ENCODE measurements at places on chromosomes 5 and 9.

DNA sequence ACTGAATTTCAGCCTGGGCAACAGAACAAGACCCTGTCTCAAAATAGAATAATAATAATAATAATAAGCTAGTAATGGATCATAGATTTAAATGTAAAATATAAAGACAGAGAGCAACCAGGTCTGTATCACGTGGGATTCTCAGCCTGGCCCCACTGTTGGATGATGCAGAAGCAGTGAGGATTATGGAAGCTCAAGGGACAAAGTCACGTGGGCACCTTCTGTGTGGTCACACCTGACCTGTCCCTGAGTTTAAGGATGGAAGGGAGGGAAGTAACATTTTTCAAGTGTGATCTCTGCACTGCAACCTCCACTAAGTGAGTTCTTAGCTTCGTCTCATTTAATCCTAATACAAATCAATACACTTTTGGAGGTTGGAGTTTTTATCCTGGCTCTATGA, 212.5 kb upstream of the IER5L start:
- DNase-seq: no peak

DNA sequence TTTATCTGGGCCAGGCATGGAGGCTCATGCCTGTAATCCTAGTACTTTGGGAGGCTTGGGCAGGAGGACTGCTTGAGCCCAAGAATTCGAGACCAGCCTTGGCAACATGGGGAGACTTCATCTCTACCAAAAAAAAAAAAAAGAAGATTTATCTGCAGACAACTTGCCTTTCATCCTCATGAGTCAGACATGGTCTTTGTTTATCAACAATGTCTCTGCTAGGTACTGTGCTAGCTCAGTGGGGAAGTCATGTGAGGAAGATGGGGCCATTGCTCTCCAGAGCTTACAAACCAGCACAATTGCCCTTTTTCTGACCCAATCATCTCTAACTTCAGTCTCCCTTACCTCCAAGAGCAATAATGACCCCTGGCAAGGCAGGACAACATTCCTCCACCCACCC, 1.6 kb downstream of the URM1 start:
- DNase-seq: no peak

- no peak for DNase-seq
These were observed 505.5 kb downstream of the CTNND2 start for GRCh38 chr5:11398728-11399127.

DNA sequence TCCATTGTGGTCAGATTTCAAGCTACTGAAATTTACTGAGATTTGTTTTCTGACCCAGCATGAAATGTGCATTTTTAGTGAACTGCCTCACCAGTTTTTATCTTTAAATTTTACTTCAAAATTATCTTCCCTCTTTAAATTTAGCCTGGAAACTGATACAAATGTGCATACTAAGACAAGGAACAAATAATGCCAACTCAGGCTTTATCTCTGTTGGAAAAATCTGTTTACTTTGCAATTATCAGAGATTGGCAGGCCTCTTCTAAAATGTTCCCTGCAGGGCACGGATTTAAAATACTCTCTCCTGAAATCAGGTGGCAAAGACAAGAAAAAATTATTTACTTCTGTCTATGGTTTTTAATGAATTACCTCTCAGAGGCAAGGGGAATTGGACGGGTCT, 151.0 kb upstream of the PTCH1 start:
- DNase-seq: no peak

- no peak for DNase-seq
These were observed 1.3 kb upstream of the TBC1D2 start for GRCh38 chr9:98256756-98257155.

GRCh38 chr5:123921193-123921592, 409.2 kb downstream of the CSNK1G3 start:
- no peak for DNase-seq

DNA sequence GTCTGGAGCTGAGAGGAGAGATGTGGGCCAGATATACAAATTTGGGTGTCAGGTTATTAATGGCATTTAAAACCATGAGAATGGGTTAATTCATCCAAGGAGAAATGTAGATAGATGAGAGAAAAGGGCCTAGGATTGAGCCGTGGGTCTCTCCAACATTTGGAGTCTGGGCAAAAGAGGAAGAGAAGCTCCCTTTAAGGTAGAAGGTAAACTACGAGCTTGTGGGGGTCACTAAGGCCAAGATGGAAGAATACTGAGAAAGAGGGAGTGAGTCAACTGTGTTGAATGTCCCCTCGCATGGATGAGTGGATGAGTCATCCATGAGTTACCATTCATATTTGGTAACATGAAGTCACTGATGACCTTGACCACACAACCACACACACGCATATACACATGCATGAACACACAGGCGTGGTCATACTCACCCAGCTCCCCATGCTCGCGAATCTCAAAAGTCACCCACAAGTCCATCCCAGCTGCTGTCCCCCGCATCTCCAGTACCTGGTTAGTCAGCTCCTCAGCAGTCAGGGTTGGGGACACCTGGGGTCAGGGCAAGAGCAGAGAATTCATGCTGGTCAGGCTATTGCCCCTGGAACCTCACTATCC, 6.8 kb upstream of the FCHSD1 start:
- DNase-seq: no peak

- no peak for DNase-seq
These were observed 29.7 kb downstream of the PRRT1B start for GRCh38 chr9:131574730-131575640.

- no peak for DNase-seq
These were observed 19.7 kb upstream of the ANKHD1 start for GRCh38 chr5:140381972-140382371.

GRCh38 chr9:96858670-96859069, 4.4 kb upstream of the ZNF782 start:
- no peak for DNase-seq

DNA sequence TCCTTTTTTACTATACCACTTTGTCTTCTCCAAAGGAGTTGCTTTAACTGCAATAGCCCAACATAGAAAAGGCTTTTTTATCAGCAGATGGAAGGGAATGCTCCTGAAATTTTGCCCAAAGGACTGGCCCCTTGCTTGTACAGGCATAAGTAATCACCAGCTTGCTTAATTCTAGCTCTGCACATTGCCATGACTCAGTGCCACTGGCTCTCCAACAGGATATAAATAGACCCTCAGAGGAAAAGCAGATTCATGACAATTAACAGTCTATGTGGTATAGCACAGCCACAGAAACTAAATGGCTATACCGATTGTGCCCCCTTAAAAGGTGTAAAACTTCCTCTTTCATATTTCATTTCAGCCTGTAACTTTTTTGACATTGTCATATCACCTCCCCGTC, 227.0 kb downstream of the ZNF608 start:
- DNase-seq: no peak

DNA sequence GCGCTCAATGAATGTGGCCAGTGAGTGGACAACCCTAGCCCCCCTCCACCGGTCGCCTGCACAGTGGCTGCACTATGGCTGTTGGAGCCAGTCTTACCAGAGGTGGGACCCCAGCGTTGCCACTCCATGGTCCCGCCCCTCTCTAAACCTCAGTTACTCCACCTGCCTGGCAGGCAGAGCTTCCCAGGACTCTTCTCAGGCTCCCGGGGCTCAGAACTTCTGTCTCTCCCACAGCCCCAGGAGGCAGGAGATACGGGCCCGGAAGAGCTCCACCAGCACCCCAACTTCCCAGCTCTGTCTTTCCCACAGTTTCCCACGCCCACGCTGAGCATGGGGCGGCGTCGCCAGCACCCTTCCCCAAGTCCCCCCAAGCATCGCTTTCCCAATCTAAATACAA, 975 bp downstream of the RASGEF1C start:
- no peak for DNase-seq

DNA sequence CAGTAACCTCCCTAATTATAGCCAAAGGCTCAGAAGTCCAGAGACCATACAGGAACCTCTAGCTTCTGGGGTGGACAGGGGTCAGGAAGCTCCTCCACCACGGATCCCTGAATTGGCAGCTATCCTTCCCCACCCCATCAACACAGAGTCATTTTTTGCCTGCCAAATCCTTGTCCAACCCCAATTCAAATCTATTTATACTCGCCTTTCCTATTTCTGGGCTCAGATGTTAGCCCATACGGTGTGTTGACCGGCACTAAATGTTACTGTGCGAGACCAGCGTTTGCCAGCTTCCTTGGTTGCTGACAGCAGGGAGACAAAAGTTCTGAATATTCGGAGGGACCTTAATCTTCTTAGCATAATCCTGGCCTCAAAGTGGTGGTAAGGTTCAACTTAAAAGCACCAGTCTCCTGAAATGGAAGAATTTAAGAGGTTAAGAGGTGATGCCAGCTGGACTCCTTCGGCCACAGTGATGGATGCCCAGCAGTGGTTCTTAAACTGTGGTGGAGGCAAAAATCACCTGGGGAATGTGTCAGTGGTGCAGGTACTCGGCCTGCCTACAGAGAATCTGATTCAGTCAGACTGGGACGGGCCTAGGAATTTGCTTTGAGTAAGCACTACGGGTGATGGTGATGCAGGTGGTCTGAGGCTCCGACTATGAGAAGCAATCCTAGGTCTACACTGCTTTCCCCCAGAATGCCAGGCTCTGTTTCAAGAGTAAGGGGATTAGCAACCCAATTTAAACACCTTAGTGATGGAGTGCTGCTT, 204.8 kb upstream of the MEF2C start:
- DNase-seq: no peak

DNA sequence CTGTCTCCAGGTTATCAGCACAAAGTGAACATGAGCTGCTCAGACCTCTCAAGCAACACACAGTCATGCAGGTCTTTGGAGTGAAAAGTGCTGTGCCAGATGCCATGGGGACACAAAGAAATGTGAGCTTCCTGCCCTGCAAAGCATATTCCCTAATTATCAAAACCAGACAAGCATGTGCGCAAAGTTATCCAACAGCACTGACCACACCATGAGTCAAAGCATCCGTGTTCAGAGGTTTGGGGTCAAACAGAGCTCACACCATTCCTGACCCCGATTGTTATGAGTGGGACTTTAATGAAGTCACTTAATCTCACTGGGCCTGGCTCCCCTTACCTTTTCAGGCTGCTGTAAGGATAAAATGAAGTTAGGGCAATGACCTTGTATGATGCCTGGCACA, 138.5 kb downstream of the SLIT3 start:
- DNase-seq: no peak

DNA sequence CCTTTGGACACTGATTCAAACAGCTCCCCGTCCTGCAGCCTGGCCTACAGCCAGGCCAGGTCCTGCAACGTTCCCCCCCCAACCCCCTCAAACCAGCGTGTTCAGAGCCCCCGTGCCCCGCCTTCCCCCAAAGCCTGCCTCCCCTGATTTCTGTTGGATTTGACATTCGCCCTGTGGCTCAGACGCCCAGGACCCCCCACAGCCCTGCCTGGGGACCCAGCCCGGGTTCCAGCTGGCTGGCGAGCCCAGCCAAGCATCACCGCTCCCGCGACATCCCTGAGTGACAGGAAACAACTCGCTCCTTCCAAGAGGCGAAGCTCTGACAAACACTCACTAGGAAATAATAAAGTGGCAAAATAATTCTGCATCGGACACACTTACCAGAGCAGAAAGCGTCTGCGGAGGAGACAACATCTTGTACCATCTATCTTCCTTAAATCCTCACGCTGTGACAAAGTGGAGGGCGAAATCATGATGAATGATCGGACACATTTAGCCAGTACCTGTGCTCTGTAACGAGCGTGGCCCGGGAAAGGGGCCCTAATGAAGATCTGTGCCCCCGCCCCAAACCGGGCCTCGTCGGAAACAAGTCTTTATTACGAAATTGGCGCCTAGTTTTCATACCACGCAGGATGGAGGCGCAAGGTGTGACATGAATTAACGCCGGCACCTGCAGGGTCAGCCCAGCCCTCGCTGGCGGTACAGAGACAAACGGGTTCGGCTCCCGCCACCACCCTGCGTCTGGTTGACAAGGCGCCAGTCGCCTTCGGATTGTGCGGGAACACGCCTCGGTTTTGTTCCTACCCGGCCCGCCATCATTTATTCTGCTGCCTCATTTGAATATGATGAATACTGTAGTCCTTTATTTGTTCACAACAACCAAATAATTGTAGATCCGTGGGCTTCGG, 91.0 kb upstream of the MVB12B start:
- DNase-seq: no peak

- DNase-seq: no peak
These were observed 114.3 kb upstream of the IL12B start for GRCh38 chr5:159444441-159445082.

DNA sequence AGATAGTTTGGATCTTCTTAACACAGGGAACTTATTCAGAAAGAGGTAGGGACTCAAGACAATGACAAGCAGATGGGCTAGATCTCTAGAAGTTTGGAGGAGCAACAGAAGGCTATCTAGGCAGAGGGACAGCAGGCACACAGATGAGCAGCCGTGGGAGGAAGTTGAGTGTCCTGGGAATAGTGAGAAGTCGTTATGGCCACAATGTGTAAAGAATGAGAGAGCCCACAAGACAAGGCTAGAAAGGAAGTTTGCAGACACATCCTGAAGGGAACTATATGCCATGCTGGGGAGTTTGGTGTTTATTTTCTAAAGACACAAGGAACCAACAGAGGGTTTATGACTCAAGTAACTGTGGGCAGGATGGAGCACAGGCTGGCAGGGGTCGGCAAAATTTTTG, 160.6 kb downstream of the PALM2AKAP2 start:
- no peak for DNase-seq

- DNase-seq: no peak
These were observed 803.4 kb upstream of the CDH10 start for GRCh38 chr5:25448190-25448621.

- no peak for DNase-seq
These were observed 496.8 kb downstream of the MAT2B start for GRCh38 chr5:164002214-164002613.

- no peak for DNase-seq
These were observed 1221.6 kb downstream of the MAT2B start for GRCh38 chr5:164727012-164727411.

DNA sequence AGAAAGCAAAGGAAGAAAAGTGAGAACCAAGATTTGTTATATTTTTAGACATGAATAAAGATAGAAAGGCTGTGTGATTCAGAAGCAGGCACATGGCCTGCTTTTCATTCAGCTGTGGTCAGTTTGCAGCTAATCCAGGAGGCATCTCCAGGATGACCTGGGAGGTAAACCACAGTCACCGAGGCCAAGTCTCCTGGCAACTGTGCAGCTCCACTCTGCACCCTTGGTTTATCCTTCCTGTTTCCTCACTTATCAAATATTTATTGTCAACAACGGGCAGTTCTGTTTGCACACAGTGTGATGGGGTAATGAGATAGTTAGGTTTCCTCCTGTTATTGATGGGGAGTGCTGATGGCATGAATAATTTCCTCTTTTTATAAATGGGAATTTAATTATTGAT, 243.0 kb downstream of the PSAT1 start:
- DNase-seq: no peak

- peak; percentile 58 for DNase-seq
These were observed 47.4 kb downstream of the P4HA2 start for GRCh38 chr5:132180134-132180745.

DNA sequence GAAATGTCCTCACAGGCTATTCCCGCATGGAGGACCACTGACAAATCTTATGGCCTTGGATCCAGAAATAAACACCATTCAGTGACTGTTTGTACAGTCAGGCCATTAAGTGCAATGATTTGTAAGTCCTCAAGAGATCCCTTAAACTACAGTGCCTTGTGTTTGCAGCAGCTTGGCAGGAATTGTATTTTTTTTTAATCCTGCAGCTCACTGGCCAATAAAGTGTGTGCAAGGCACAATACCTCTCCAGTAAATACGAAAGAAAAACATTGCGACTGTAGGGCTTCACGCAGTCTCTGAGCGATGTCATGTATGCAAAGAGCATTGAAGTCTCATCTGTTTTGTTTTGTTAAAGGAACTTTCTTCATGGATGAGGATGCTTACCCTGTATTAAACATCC, 74.2 kb upstream of the TUSC1 start:
- DNase-seq: no peak

- DNase-seq: peak; percentile 50
These were observed 20.3 kb upstream of the GRAMD2B start for GRCh38 chr5:126402621-126403555.
